IMR-90 (cell line): ENCODE measurements at places on chromosomes 7 and 10.

GRCh38 chr10:97596101-97597082 lies 6.9 kb downstream of the C10orf62 start:
- peak; percentile 86 for DNase-seq
- no peaks in the 10 kb centered on the region for H3K27me3 ChIP-seq
- H3K4me3 ChIP-seq, result no peak overlapping the region
- peaks cover 15% of the 10 kb centered on the region for H3K4me1 ChIP-seq

- H3K36me3 ChIP-seq, result no peaks in the 10 kb centered on the region
- H3K4me3 ChIP-seq, result no peak overlapping the region
- no peak overlapping the region; the same call in 1 of the 2 replicates for H3K27ac ChIP-seq
Observed at GRCh38 chr10:62154231-62154630, 114.4 kb downstream of the RTKN2 start.

DNA sequence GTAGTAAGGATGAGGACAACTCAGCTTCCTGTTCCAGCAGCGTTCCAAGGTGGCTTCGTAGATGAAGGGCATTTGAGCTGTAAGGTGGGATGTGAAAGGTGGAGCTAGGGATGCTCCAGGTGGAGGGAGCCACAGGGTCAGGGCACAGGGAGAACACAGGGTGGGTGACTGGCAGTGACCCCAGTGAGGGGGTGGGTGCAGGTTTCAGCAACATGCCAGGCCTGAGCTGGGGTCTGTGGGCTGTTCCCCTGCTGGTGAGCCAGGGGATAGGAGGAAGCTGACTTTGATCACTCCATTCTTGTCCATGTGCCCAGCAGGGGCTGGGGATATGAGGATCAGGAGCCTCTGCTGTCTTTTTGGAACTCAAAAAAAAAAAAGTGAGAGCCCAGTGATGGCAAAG lies 33.2 kb downstream of the CDH23 start:
- DNase-seq, result no peak
- H3K4me1 ChIP-seq, result no peaks in the 10 kb centered on the region
- H3K36me3 ChIP-seq, result no peaks in the 10 kb centered on the region
- peaks cover 36% of the 10 kb centered on the region for H3K27me3 ChIP-seq

GRCh38 chr10:125396676-125397075 lies 236.3 kb upstream of the CTBP2 start:
- H3K27ac ChIP-seq, result no peak overlapping the region
- H3K4me3 ChIP-seq, result no peak overlapping the region
- peaks cover 5% of the 10 kb centered on the region; the same call in 1 of the 2 replicates for H3K27me3 ChIP-seq
- no peaks in the 10 kb centered on the region for H3K36me3 ChIP-seq

GRCh38 chr7:83001362-83002040 lies 161.2 kb downstream of the PCLO start:
- DNase-seq, result no peak
- no peaks in the 10 kb centered on the region for H3K36me3 ChIP-seq
- no peaks in the 10 kb centered on the region for H3K4me1 ChIP-seq

DNA sequence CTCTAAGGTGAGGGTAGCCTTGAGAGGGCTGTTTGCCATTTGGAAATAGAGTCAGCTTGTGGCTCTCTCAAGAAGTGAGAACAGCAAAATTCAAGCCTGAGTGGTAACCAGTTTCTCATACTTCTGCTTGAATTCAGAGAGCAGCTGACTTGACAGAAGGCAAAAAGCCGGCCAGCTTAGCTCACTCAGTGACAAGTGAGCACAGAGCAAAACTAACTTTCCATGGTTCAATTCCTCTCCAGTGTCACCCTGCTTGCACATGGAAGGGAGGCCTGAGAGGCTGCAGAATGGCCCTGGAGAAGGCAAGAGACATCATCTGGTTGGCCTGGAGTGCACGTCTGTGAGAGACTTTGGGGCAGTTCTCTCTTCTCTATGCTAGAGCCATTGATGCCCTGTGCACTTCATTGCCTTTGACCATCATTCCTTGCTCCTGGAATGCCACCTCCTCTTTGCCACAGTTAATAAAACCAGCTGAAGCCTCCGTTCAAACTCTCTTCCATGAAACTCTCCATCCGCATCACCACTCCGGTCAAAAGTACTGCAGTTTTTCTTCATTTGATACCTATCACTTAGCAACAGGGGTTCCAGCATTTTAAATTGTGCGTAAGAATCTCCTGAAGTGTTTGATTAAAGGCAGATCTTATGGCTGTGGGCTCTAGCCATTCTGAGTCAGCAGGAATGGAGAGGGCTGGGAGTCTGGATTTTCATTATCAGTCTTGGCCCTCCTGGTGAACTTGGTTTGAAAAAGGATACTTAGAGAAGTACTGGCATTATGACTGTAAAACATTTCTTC lies 69.8 kb upstream of the PIK3CG start:
- H3K27me3 ChIP-seq, result no peaks in the 10 kb centered on the region
- H3K4me1 ChIP-seq, result peaks cover 9% of the 10 kb centered on the region; the same call in 1 of the 2 replicates
- H3K4me3 ChIP-seq, result no peak overlapping the region
- no peak overlapping the region for H3K27ac ChIP-seq
- DNase-seq, result no peak

DNA sequence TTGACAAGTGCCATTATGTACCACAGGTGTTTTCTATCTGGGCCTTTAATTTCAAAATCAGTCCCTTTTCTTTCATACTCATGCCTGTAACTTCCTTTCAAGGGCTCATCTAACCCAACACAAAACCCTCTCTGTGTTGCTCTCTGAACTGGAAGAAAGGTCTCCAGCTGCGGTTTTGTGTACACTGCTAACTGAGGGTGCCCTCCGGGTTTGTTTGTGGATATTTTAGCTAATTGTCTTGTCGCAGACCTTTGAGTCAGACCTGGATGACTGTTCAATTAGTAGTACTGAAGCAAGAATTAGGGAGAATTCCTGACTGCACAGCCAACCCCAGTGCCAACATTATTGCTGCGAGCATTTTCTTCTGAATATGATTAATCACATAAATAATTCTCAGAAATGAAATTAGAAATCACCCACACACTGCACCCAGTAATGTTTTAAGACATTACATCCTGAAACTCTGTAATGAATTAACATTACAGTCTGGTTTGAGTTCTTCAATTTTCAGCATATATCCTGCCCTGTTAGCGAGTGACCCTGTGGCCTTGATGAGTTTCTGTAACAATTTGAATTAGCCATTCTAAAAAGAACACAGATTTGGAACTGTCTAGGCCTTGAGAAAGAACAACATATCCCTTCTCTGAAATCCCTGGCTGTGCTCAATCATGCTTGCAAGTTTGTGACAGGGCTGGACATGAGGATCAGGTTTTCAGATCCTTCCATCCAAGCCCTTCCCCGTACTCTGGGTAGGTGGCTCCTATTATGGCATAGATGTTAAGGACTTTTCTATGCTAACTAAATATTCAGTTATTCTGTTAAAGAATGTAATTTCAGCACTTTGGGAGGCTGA lies 460.1 kb downstream of the PLXDC2 start:
- no peaks in the 10 kb centered on the region for H3K27me3 ChIP-seq
- H3K36me3 ChIP-seq, result no peaks in the 10 kb centered on the region
- 0 out of 2 replicates have a peak, but pooled peaks cover 2% of the 10 kb centered on the region for H3K4me1 ChIP-seq
- no peak for DNase-seq

DNA sequence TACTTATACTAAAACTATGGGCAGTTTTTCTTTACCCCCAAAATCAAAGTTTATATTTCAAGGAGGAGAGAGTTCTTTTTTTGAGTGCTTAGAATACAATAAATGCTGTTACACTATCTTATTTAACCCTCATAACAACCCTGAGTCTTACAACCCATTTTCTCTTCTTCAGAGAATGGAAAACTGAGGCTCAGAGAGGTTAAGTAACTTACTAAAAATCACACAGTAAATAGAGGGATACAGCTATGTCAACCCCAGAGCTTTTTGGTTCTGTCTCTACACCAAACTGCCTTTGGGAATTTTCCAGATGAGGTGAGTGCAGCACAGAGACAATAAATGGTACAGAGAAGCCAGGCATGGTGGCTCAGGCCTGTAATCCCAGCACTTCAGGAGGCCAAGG lies 25.6 kb upstream of the PIK3AP1 start:
- H3K36me3 ChIP-seq, result no peaks in the 10 kb centered on the region
- H3K4me1 ChIP-seq, result no peaks in the 10 kb centered on the region
- H3K27me3 ChIP-seq, result peaks cover 5% of the 10 kb centered on the region; the same call in 1 of the 2 replicates

- H3K27me3 ChIP-seq, result peaks cover 4% of the 10 kb centered on the region; the same call in 1 of the 2 replicates
Observed at GRCh38 chr7:2978408-2978807, 65.3 kb downstream of the CARD11 start.

DNA sequence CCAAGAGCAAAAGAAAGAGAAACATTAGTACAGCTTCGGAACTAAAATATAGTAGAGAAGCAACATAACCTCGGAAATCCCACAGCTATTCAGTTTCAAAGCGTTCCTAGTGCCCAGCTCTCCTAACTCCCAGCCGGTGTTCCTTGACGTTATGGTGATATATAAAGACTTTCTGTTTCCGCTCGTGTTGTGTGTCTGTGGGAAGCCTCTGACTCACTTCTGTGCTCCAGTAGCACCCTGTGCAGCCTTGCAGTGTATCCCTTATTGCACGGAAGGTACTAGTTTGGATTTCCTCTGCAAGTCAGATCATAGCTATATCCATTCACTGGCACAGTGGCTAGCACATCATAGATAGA lies 535 bp downstream of the ASAH2B start:
- no peaks in the 10 kb centered on the region for H3K36me3 ChIP-seq
- H3K4me1 ChIP-seq, result no peaks in the 10 kb centered on the region
- DNase-seq, result peak; percentile 82
- H3K4me3 ChIP-seq, result peak overlapping the region; percentile 82

DNA sequence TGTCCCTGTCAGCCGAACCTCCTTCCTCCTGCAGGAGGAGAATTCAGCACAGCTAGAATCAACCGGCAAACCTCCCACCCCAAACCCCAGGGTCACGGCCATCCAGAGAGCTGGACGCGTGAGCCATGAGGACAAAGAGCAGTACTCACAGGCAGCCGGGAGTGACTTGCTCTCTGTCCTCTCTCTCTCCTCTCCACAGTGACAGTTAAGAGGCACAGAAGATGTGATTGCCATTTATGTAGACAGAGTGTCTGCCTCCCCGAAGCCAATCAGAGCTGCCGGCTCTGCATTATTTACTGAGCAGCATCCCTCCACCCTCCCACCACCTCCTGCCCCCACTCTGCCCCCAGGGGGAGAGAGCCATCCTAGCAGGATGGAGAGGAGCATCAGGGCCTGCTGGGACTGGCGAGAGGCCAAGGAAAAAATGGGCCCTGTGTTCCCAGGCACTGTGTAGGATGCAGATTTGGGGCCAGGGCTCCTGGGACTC lies 4.3 kb downstream of the DDC start:
- H3K4me3 ChIP-seq, result no peak overlapping the region
- no peak overlapping the region for H3K27ac ChIP-seq
- H3K36me3 ChIP-seq, result no peaks in the 10 kb centered on the region
- no peak for DNase-seq
- H3K4me1 ChIP-seq, result no peaks in the 10 kb centered on the region

DNA sequence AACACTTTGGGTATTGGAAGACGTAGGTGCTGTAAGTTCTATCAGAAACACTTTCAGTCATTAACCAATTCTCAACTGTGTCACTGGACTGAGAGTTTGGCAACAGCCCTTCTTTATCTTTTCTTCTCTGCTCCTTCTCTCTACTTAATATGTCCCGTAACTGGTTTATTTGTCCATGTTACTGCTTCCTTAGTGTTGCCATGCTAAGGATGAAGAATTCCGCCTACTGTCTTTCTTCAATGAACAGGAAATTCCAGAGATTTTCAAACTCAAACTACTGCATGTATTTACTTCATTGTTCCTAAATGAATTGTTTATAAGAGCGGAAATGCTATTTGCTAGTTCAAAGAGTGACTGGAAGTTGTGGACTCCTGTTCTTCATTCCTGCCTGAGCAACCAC lies 143.7 kb downstream of the TAX1BP1 start:
- H3K4me3 ChIP-seq, result no peak overlapping the region
- H3K27ac ChIP-seq, result no peak overlapping the region
- peak; percentile 33 for DNase-seq
- H3K27me3 ChIP-seq, result no peaks in the 10 kb centered on the region
- no peaks in the 10 kb centered on the region for H3K36me3 ChIP-seq

- H3K4me3 ChIP-seq, result no peak overlapping the region
- H3K4me1 ChIP-seq, result no peaks in the 10 kb centered on the region
- H3K36me3 ChIP-seq, result no peaks in the 10 kb centered on the region
Observed at GRCh38 chr7:158407581-158408317, 179.9 kb downstream of the PTPRN2 start.

DNA sequence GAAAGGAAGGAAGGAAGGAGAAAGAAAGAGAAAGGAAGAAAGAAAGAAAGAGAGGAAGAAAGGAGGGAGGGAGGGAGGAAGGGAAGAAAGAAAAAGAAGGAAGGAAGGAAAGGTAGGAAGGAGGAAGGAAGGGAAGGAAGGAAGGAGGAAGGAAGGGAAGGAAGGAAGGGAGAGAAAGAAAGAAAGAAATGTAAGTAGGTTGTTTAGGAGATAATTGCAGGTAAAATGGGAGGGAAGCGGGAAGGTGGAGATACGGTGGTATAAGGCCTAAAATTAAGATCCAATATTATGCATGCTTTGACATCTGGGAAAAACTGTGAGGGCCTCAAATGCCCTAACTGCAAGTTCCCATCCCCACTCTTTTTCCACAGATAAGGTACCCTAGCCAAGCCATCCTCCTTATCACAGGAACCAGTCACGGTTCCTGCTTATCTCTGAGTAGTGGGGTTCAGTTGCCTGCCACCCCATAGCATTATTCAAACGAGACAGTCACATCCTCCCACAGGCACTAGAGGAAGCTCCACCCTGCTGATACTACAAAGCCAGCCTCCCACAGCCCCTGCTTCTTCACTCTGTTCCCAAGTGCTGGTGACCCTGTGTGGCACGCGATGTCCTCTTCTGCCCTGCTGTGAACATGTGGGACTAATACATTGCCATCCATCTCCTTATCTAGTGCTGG lies 28.7 kb downstream of the ST8SIA6 start:
- no peaks in the 10 kb centered on the region for H3K36me3 ChIP-seq
- no peak for DNase-seq
- no peak overlapping the region for H3K27ac ChIP-seq
- H3K4me1 ChIP-seq, result no peaks in the 10 kb centered on the region
- peaks cover 20% of the 10 kb centered on the region for H3K27me3 ChIP-seq

- H3K27me3 ChIP-seq, result peaks cover 7% of the 10 kb centered on the region
- no peaks in the 10 kb centered on the region for H3K4me1 ChIP-seq
- H3K36me3 ChIP-seq, result no peaks in the 10 kb centered on the region
- H3K27ac ChIP-seq, result no peak overlapping the region
Observed at GRCh38 chr10:62694537-62695126, 109.9 kb upstream of the ADO start.

DNA sequence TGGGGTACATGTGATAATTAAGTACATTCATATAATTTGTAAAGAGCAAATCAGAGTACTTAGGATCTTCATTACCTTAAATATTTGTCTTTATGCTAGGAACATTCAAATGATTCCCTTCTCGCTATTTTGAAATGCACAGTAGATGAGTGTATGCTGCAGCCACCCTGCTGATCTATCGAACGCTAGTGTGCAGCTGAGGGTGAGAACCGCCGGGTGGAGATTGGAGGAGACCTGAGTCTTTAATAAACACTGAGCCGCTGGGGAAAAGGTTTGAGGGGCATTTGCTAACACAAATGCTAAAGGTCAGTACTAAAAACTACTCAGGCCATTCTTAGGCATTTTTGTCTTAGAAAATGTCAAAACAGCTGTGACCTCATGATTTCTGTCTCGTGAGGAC lies 148.0 kb downstream of the DPP6 start:
- H3K36me3 ChIP-seq, result no peaks in the 10 kb centered on the region
- H3K27me3 ChIP-seq, result no peaks in the 10 kb centered on the region
- no peak for DNase-seq
- no peak overlapping the region for H3K4me3 ChIP-seq

GRCh38 chr7:28661826-28662595 lies 249.7 kb downstream of the CREB5 start:
- H3K27ac ChIP-seq, result no peak overlapping the region
- no peak for DNase-seq
- H3K36me3 ChIP-seq, result no peaks in the 10 kb centered on the region
- H3K27me3 ChIP-seq, result no peaks in the 10 kb centered on the region

- no peaks in the 10 kb centered on the region for H3K36me3 ChIP-seq
- H3K4me1 ChIP-seq, result no peaks in the 10 kb centered on the region
- DNase-seq, result no peak
Observed at GRCh38 chr7:18828994-18829857, 288.2 kb downstream of the TWIST1 start.
